A549 (cell line): ENCODE measurements at places on chromosomes 5 and 9.

GRCh38 chr5:52774005-52774410 is 13.7 kb upstream of the ITGA1 start:
- DNase-seq = no peak

DNA sequence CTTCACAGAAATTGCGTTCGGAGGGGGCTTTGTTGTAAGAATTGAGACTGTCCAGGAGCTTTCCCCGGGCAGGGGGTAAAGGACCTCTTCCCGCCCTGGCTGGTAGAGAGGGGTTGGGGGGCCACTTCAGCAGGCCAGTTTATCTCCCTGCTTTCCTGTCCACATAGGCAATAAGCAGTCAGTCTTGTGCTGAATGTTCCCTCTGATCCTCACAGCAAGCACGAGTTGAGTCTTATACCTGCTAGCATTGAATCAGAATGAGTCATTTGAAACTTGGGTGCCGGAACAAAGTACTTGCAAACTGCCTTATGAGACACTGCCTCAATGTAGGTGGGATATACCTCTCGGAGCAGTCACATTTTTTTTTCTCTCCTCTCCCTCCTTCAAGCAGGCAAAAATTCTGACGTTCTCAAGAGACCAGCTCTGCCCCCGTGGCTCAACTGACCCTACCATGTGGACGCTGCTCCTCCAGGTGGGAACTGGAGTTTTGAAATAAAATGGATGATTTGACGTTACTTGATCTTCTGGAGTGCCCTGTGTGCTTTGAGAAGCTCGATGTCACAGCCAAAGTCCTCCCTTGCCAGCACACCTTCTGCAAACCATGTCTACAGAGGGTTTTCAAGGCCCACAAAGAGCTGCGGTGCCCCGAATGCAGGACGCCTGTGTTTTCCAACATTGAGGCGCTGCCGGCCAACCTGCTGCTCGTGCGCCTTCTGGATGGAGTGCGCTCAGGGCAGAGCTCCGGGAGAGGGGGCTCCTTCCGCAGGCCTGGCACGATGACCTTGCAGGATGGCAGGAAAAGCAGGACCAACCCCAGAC is 1.3 kb downstream of the SH3RF2 start:
- DNase-seq = peak; percentile 78

DNA sequence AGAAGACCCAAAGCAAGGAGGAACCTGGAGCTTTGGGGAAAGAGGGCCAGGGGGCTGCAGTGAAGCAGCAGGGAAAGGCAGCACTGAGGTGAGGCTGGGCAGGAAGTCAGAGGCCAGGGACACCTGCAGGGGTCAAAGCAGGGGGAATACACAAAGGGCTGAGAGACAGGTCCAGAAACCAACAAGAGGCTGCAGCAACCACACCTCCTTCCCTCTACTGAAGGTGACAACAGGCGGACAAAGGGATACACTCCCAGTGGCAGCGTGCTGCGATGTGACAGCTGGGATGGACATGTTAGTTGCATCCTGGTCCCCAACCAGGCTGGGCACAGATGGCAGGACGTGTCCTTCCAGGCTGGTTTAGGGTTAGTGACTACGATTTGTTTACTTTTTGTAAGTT is 12.6 kb downstream of the CFAP77 start:
- DNase-seq = no peak

- DNase-seq = no peak
Measured at GRCh38 chr9:242461-243080, 27.9 kb downstream of the DOCK8 start.

DNA sequence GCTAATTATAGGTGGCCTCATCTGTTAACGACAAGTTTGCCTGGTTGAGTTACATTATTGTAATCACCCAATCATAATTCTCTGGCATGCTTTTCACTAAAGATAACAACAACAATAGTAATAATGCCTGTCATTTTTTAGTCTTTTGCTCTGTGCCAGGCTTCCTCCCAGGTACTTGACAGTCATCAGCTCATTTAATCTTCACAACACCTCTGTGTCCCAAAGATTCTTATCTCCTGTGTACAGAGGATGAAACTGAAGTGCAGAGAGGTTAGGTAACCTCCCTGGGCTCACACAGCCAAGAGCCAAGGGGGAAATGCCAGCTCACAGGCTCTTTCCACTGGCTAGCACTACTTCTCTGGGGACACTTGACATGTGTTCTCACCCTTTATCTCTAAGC is 77.5 kb downstream of the DAB2IP start:
- DNase-seq = no peak
